ENCODE measurements at places on chromosomes 7 and 10.

- no peak for DNase-seq
Observed at GRCh38 chr7:80218723-80219122, 84.1 kb downstream of the GNAI1 start.

- DNase-seq = peak; percentile 55
Observed at GRCh38 chr7:75619636-75620035, 119.1 kb downstream of the HIP1 start.

GRCh38 chr10:133334503-133335245 is 2.0 kb downstream of the CALY start:
- DNase-seq = no peak

- no peak for DNase-seq
Observed at GRCh38 chr10:58275908-58276307, 6.9 kb downstream of the CISD1 start.

DNA sequence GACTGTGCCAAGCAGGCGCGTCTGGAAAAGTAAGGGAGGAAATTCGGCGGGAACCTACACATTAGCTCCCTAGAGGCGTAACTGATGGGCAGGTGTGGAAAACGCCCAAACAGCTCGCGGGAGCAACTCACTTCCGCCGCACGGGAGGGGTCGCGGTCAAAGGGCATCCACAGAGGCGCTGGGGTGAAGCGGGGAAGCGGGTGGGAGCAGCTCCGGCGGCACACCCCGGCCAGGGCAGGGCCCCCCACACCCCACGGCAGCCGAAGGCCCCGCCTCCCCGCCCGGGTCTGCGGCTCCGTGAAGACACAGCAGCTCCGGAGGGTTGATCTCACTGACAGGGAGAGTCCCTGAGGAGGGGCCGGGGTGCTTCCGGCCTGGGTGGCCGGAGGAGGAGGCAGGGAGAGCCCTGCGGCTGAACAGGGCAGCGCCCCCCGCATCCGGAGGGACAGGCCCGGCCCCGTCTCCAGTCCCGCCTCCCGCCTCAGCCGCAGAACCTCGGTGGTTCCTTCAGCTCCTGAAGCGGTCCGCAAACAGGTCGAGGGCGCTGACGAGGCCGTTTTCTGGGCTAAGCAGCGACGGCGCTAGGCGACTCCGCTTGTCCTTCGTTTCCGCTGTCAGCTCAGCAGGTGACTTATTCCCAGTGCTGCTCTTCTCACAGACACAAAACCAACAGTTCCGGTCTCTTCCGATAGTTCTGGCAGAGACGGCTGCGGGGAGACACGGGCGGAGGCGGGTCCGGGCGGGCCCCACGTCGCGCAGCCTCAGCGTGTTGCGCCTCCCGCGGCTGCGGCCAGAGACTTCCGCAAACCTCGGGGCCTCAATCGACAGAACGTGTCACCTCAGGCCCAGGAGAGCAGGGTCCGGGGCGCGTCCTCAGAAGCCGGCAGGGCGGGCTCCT is 276.1 kb downstream of the DNAJB6 start:
- DNase-seq = no peak

DNA sequence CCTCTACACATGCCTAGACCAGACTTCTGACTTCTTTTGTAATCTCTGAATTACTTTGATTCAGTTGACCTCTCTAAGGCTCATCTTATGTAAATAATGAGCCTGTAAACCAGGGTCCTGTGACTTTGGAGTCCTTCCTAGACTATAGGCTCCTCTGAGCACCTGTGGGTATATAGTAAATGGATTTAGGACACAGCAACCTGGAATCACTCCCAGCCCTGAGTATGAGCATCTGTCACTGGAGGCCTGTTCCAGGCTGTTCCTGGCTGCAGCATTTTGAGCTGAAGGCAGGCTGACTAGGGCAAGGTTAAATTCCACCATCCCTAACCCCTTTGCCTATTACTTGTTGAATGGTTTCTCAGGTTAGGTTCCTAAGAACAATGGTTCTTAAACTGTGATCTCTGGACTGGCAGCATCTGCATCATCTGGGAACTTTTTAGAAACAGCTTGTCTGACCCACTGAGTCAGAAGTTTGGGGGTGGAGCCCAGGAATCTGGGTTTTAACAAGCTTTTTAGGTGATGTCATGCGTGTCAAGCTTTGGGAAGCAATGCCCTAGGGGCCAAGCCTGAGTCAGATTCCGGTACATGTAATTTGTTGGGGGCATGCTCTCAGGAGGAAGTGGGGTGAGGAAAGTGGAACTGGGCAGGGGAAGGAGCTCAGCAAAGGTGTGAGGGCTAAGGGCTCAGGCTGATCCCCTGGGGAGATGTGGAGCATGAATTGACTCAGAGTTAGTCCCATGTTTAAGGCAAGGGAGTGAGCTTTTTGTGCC is 28.2 kb downstream of the MINDY4 start:
- DNase-seq = no peak

DNA sequence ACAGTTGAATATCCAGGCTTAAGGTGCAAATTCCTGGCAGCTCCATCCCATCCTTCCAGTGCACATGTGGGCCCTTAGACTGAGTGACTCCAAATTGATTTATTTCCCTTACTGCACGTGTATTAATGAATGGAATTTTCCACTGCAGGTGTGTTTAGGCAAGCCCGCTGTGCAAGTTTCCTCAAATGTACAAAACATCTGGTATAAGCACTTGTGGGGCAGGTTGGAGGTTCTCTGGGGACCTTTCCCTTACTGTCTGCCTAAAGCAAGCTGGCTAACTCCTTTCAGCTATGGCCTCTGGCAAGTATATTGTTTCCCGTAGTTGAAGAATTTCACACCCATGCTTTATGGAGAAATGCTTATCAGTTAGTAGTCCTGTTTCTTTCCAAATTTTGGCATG is 25.3 kb upstream of the GIMAP6 start:
- DNase-seq = no peak

DNA sequence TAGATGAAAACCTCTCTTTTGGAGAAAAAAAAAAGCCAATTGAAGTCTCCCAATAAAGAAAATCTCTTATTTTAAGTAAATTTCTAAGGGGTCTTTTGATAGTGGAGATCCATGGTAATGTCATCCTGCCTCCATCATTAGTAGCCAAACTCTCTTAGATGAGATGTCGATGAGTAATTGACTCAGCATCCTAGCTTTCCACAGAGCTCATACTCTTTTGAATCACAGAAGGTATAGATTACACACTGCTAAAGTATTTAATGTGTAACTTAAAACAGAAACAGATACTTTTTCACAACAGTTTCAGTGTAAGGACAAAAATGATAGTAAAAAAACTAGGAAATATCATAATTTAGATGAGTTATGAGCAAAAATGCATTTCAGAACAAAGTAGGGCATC is 19.4 kb downstream of the MAGI2 start:
- no peak for DNase-seq

DNA sequence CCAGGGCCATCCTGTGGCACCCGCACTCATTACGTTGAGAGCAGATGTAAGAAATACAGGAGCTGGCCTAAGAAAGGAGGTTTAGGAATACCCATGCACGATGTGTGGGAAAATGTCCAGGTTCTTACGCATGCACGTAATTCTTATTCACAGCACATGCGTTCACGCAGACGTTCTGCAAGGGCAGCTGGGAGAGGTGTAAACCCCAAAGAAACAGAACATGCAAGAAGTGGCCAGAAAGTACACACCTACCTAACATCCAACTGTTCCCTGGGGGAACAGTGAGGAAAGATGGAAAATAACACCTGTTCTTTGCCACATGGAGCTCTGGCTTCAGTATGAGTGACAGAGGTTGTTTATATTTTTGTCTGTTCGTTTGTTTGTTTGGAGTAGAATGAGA is 285.6 kb downstream of the PRPF18 start:
- no peak for DNase-seq

- no peak for DNase-seq
Observed at GRCh38 chr10:50501924-50502452, 121.8 kb downstream of the SGMS1 start.

GRCh38 chr10:68876246-68877138 is 24.6 kb upstream of the DDX50 start:
- no peak for DNase-seq

GRCh38 chr10:21172542-21172929 is 275.4 kb upstream of the NEBL start:
- DNase-seq = no peak

- no peak for DNase-seq
Observed at GRCh38 chr7:42253316-42253715, 16.3 kb upstream of the GLI3 start.

DNA sequence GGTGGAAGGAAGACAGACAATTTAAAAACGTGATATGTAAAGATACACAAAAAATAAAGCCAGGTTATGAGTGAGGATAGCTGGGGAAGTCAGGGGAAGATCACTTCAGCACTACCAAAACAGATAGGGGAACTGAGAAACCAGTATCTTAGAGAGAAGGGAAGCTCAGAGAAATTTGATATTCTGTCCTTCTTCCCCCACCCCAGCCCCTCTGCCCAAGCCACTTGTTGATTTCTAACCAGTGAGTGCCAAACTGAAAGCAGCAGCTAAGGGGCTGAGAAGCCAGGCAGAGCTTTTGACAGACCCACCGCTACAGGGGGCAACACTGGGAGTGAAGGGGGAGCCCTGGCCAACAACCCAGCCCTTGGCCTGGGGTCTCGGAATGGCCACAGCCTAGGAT is 9.1 kb upstream of the SLC29A3 start:
- no peak for DNase-seq

GRCh38 chr7:154310114-154310513 is 257.9 kb downstream of the DPP6 start:
- DNase-seq = no peak

DNA sequence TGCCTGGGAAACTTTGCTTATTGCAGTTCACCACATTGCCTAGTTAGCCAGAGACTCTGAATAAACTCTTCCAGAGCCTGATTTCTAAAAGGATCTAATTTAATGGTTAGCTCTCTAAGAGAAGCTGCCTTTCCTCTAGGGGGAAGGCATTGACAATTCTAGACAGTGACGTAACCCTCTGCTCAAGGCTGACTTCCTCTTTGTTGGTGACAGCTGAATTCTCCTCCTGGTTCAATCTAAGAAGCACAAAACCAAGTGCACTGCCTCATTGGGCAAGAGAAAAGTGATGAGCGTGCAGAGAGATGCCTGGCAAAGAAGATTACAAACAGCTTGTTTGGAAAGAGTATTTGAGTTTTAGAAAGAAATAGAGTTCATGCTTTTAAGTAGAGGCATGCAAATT is 102.7 kb downstream of the MACC1 start:
- peak; percentile 95 for DNase-seq

- peak; percentile 74 for DNase-seq
Observed at GRCh38 chr10:26468700-26469099, 30.6 kb downstream of the APBB1IP start.

DNA sequence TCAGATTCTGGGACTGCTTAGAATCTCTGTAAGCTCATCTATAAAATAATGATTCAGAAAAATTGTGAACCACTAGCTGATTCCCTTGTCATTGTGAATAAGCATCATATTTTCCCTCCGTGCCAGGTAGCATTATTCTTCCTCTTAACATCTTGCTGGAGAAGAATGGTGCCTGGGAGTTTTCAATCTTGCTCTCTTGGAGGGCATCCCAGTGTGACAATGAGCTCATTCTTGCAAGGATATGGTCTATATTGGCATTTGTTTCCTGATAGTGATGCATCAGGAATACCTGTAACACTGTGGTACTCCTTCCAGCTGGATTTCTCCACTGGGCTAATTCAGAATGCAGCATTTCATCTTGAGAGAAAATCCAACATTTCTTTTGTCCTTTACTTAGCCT is 126.4 kb upstream of the ITGB1 start:
- no peak for DNase-seq

DNA sequence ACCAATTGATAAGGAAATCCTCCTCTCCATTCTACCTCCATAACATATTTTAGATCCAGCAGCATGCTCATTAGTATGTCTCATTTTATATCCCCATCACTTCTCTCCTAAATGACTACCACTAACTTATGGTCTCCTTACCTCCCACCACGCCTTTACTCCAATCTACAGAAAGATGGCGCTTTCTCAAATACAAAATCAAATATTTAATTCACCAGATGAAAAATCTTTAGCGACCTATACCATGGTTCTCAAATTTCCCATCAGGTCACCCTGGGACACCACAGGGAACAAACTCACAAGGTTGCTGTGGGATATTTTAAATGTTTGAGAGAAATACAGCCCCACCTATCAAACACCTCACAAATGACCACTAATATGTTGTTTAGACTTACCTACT is 27.0 kb upstream of the EBLN1 start:
- no peak for DNase-seq

- DNase-seq = no peak
Observed at GRCh38 chr7:116742641-116743040, 70.6 kb downstream of the MET start.

GRCh38 chr7:20794676-20795075 is 8.0 kb upstream of the SP8 start:
- DNase-seq = no peak

GRCh38 chr7:5870311-5870710 is 10.3 kb upstream of the OCM start:
- DNase-seq = no peak

GRCh38 chr7:100407285-100408180 is 21.0 kb downstream of the ZCWPW1 start:
- DNase-seq = peak; percentile 94

DNA sequence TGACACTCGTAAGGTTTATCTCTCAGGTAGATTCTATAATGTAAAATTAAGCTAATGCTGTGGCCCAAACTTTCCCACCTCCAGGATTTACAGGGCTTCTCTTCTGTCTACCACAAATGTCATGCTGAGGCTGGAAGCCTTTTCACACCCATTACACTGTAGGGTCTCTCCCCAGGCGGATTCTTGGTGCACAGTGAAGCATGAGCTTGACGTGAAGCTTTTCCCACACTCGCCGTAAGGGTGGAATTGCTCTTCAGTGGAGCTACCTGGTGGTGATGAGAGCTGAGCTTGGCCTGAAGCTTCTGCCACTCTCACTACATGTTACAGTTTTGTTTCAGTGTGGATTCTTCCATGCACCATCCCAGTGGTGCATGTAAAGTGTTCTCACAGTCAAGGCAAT is 11.4 kb downstream of the FAM200A start:
- DNase-seq = no peak

DNA sequence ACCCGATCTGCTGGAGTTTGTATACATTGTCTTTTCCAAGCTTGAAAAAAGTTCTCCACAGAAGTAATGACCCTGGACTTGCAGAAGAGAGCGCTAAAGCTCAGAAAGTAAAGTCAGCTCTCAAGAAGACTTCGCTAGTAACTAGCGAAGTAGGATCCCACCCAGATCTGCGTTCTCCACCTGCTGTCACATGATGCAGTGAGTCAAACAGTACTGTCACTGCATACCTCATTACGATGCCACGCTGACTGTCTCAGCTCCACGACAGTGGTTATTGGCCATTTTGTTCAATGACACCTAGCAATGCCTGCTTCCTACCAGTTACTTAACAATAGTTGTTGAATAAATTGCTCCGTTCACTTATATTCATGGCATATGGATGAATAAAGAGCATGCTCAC is 29.7 kb upstream of the SEC61G start:
- peak; percentile 73 for DNase-seq

GRCh38 chr10:112087953-112088456 is 95.6 kb downstream of the GPAM start:
- DNase-seq = no peak

GRCh38 chr10:94630017-94630688 is 53.4 kb upstream of the CYP2C18 start:
- DNase-seq = peak; percentile 67

All from NAMALWA (cell line).